ENCODE measurements at places on chromosomes 16 and 17.

DNA sequence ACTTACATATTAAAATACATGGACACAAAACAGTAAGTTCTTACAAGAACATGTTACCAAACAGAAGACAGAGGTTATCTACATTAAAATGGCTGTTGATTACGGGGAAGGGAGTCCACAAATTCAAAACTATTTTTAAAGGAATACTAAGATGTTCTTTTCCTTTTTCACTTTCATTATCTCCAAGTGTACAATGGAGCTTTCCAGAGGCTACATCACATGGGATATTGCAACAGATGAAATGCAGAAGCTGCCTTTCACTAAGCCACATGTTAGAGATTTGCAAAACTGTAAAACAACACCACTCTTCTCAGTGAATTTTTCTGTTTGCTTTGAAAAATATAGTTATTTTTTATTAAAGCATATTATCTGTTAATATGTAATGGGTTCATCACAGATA lies 53.6 kb downstream of the XPO6 start:
- DNase-seq = peak; percentile 54

DNA sequence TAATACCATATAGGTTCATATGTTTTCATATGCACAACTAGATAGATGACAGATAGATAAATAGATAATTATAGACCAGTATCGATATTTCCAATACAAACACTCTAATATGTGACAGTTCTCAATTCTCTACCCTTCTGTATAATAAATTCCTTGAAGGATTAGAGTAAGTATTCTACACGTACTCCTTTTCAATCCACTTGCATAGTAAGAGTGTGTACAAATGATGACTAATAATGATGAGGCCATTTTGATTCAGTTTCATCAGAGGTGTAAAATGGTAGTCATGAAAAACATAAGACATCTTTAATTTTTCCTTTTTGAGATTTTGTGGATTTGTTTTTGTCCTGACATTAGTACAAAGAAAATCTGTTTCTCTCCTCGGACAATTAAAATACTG lies 188.3 kb upstream of the WSB1 start:
- no peak for DNase-seq

DNA sequence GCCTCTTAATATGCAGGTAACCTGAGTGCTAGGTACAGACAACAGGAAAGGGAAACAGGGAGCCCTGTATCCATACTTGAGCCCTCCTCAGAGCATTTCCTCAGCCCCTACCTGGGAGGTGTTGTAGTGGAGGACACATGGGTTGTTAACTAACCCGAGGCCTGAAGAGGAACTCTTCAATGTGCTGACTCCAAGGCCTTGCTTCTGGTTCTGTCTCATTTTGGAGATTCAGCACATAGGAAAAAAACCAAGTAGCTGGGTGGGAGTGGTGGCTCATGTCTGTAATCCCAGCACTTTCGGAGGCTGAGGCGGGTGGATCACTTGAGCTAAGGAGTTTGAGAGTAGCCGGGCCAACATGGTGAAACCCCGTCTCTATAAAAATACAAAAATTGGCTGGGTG lies 24.8 kb downstream of the SNX11 start:
- DNase-seq = no peak

GRCh38 chr17:48615047-48615962 lies at the start of gene HOXB8:
HOXB8 (minus strand) TSS chr17:48615292; CDS start chr17:48614704, 588 bp downstream.
- DNase-seq = no peak

DNA sequence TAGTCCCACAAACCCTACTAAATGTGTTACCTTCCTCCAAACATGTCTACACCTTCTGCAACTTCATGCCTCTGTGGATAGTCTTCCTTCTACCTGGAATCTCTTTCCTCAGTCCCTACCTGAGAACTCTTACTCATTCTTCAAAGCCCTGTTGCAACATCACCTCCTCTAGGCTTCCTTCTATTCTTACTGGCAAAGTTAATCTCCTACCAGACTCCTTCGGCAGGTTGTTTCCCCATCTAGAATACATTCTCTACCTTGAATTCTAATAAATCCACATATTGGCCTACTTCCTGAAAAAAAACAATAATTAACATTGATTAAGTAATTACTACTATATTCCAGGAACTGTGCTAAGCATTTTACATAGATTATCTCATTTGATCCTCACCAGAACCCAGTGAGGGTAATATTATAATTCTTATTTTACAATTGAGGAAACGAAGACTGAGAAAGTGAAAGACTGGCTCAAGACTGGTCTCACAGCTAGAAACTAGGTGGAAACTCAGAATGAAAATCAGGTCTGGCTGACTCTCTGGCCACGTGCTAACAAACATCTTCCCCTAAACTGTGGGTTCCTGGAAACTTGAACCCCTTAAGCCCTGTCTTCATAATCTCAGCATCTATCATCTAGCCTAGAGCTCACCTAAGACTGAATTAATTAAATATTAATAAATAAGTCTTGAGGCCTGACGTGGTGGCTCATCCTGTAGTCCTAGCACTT lies 4.6 kb upstream of the STAT3 start:
- no peak for DNase-seq

GRCh38 chr17:38538906-38539305 lies 66.8 kb downstream of the SRCIN1 start:
- no peak for DNase-seq

- DNase-seq = no peak
Observed at GRCh38 chr17:33040461-33040860, 48.8 kb downstream of the SPACA3 start.

DNA sequence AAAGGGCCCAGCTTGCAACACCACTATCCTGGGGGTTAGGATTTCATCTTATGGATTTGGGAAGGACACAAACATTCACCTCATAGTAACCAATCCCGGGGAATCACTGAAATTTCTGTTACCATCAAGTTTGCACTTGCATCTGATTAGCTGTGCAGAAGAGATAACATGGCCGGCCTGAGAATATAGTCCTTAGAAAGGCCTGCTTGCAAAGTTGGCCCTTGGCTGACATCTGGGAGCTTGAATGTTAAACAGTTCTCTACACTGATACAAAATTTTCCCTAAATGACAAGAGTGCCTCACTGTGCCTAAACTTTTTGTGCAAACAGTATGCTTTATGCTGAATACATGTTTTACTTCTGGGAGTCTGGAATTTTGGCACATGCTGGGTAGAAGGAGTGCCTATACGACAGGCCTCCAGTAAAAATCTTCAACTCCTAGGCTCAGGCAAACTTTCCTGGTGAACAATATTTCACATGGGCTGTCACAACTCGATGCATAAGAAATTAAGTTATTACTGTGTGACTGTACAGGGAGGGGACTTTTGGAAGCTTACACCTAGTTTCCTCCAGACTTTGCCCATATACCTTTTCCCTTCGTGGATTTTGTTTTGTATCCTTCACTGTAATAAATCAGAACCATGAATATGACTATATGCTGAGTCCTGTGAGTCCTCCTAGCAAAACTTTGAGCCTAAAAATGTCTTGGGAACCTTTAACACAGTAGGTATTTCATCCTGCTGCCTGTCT lies 31.3 kb downstream of the TBC1D3B start:
- no peak for DNase-seq

DNA sequence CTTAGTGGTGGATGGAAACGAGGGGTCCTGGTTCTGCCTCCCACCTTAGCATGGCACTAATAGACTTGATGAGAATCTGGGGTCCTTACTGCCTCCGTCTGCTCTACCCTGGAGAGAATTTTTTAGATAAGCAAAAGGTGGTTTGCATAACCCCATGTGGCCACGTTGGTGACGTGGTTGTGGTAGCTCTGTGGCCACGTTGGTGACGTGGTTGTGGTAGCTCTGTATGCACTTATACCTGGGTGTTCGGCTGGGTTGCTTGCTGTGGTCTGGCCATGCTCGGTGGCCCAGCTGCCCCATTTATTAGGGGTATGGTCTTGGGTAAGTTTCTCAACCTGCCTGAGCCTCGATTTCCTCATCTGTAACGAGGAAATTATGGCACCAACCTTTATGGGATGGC lies 13.0 kb downstream of the SPIRE2 start:
- no peak for DNase-seq

GRCh38 chr16:67844497-67844896 lies 2.2 kb upstream of the NUTF2 start:
- peak; percentile 46 for DNase-seq

DNA sequence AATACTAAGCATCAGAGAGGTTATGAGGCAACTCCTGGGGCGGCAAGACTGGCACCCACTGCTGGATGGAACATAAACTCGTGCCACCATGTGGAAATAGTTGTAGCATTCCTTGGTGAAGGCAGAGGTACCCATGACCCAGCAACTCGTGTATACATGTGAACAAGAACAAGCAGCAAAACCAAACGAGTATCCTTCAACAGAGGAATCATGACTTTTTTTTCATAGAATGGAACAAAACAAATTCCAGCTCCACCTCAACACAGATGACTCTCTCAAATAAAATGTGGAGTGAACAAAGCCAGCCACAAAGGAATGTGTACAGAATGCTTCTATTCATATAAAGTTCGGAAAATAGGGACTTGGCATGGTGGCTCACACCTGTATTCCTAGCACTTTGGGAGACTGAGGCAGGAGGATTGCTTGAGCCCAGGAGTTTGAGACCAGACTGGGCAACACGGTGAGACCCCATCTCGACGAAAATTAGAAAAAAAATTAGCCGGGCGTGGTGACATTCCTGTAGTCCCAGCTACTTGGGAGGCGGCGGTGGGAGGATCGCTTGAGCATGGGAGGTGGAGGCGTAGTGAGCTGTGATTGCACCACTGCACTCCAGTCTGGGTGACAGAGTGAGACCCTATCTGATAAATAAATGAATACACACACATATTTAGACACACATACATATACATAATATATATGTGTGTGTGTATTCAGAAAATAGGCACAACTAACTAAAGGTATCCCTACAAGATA lies 35.3 kb downstream of the B9D1 start:
- DNase-seq = peak; percentile 77

- DNase-seq = no peak
Observed at GRCh38 chr17:5044630-5045029, 9.4 kb upstream of the SLC52A1 start.

DNA sequence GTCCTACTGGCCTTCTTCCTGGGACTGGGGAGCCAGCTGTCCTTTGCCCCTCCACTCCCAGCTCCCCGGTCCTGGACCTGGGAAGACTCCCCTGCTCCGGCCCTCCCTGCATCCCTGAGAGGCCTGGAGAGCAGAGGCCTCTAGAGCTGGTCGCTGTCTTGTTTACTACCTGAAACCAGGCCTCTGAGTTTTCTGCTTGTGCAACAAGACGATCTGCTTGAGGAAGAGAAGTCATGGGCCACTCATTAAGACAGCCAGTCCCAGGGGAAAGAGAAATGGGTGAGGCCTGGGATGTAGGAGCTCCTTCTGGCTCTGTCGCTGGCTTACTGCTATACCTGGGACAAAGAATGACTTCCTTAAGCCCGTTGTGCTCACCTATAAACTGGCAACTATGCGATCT lies 29.8 kb upstream of the GPRC5C start:
- DNase-seq = no peak

DNA sequence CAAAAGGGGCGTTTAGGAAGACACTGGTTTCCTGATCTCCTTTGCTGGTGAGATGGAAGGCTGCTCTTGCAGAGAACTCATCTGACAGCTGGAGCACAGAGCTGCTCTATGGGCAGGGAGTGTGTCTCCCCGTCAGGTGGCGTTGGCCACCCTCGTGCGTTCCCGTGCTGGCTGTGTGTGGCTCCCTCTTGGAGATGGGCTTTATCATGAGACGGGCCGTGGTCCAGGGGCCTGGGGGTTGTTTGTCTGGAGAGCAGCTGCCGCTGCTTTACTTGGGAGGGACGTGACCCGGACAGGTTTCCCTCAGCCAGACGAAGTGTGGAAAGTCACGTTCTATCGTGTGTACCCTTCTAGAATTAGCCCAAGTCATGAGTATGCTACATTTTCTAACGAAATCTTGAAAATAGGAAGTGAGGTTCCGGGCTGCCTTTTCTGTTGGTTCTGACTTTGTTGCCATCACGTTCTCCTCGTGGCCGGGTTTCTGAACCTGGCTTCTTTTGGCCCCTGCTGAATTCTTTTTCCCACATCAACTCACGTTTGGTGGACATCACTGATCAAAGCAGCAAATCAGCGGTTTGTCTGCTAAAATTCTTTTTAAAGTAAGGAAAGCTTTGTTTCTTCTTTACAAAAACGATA lies 105.6 kb upstream of the CHMP6 start:
- DNase-seq = no peak

GRCh38 chr16:80791411-80791810 lies 13.0 kb downstream of the CDYL2 start:
- DNase-seq = no peak

DNA sequence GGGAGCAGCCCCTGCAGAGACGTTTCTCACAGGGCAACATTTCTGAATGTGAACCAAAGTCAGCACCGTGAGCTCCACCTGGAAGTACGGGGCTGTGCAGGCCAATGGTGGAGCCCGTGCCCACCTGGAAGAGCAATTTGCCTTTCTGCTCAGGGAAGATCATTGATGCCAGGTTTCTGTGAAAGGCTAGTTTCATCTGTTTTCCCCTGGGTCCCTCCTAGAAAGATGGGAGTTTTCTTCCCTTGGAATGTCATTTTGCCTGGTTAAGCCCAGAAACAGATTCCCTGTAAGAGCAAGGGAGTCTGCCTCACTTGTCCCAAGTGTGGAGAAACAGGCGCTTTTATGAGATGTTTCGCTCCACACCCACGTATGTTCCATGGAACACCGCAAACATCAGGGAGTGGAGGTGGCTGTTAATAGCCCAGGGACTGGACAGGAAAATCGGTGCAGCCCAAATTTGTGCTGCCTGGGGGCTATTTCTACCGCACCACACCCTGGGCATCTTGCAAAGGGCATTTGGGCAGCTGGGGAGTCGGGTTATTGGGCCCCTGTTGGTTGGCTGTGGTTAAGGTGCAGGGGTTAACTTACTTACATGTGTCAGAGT lies 2.6 kb downstream of the SLC6A4 start:
- DNase-seq = no peak

- no peak for DNase-seq
Observed at GRCh38 chr17:30238387-30239088, 3.0 kb upstream of the SLC6A4 start.

- DNase-seq = peak; percentile 57
Observed at GRCh38 chr16:716200-716568, 1.3 kb downstream of the METRN start.

DNA sequence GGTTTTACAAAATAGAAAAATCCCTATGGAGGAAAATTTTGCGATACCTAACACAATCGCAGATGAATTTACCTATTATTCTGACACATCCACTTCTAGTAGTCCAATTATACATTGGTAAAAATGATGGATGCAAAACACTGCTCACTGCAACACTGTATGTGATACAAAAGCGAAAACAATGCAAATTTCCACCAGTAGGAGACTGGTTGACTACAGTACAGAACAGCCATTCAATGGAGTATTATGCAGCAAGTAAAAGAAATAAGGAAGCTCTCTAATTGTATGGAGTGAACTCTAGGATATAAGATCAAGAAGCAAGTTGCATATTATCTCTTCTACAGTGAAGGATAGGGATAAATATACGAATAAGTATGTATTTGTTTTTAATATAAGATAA lies 48.5 kb downstream of the SETD6 start:
- no peak for DNase-seq

GRCh38 chr17:19539841-19540311 lies 6.2 kb downstream of the SLC47A1 start:
- DNase-seq = no peak

- DNase-seq = peak; percentile 90
Observed at GRCh38 chr16:84672276-84673202, 24.2 kb downstream of the KLHL36 start.

GRCh38 chr16:52095471-52095870 lies 451.5 kb downstream of the TOX3 start:
- no peak for DNase-seq

- no peak for DNase-seq
Observed at GRCh38 chr16:88742896-88743605, 36.7 kb downstream of the CTU2 start.

Measured in AG20443 (cell line).